Esophagus squamous epithelium (tissue), 5 donors: ENCODE measurements at places on chromosomes 12 and 14.

DNA sequence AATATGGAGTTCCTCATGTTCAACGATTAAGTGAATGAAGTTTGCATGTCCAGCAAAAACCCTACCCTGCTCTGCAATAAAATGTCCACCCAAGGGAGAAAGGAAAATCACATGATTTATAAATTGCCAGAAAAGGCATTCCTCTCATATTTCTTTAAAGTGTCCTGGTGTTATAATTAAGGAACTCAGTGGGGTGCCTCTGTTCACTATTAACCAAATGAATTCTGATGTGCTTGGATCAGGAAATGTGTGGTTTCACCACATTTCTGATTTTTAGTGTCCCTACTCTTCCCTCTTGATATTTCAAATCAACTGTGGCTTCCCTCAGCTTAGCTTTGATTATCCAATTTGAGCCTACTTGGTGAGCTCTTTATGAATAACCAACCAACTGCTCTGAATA lies 208.1 kb downstream of the PHLDA1 start:
- no peak for DNase-seq

DNA sequence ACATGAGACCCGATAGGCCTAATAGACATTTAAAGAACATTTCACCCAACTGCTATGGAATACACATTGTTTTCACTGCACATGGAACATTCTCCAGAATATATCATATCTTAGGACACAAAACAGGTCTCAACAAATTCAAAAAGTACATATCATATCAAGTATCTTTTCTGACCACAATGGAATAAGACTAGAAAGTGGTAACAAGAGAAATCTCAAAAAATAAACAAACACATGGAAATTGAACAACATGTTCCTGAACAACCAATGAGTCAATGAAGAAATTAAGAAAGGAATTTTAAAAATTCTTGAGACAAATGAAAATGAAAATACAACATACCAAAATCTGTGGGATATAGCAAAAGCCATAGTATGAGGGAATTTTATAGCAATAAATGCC lies 208.1 kb downstream of the PTPRO start:
- no peak for DNase-seq

DNA sequence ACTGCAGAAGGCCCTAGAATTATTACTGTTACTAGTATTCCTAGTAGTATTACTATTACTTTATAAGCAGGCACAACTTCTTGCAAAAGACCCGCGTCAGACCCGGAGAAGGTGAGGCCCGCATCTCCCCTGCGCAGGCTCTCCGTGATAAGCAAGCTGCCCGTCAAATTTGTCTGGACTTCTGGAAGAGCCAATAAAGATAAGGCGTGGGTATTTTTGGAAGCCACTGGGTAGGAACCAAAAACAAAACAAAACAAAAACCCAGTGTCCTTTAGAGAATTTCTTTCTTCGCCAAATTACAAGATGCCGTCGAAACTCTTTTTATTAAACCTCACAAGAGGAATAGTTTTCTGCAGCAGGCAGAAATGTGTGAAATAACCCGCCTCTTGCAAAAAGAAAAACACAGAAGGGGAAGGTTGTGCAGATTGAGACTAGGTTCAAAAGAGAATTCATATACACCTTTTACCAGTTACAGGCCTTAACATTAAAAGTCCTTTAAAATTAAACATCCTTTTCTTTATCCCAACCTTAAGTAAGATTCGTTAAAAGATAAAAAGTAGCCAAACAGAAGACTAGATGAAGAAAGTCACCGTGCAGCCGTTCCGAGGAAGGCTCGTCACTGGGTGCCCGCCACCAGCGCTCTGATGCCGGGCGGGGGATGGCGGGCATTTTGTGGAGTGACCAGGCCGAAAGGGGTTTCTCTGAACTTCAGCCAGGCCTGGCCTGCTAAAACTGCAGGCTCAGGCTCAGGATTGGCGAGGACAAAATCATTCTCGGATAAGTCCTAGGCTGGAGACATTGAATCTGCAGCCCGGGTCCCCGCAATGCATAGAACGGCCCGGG lies 1.6 kb downstream of the TBX5 start:
- no peak for DNase-seq

DNA sequence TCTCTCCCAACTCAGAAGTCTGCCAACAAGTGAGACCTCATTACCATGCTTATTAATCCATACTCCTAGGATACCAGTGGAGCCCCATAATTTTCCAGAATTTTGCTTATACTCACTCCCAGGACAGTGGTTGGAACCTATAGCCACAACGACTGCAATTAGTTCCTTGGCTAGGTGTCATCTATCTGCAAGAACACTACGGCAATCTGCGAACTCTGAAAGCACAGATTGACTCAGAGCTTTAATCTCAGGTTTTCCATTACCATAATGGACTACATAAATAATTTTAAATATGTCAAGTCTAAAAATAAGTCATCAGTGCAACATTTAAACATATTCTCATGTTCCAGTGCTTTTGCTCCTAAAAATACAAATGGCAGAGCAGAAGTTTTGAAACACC lies 33.4 kb downstream of the TMTC3 start:
- no peak for DNase-seq

- no peak for DNase-seq
Observed at GRCh38 chr14:102760496-102761193, 16.6 kb upstream of the TRAF3 start.

DNA sequence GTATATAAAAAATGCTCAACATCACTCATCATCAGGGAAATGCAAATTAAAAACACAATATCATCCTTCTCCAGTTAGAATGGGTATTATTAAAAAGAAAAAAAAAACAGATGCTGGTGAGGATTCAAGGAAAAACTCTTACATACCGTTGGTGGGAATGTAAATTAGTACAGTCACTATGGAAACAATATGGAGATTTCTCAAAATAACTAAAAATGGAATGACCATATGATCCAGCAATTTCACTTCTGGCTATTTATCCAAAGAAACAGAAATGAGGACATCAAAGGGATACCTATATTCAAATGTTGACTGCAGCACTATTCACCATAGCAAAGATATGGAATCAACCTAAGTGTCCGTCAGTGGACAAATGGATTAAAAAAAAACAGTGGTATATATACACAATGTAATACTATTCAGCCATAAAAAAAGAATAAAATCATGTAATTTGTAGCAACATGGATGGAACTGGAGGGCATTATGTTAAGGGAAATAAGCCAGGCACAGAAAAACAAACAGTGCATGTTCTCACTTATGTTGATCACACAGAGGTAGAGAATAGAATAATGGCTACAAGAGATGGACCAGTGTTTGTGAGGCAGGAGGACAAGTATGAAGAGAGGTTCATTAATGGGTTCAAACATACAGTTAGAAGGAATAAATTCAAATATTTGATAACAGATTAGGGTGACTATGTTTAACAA lies 14.4 kb upstream of the PRR4 start:
- DNase-seq, result no peak

- DNase-seq, result no peak
Observed at GRCh38 chr12:120941846-120942405, 36.4 kb upstream of the HNF1A start.

DNA sequence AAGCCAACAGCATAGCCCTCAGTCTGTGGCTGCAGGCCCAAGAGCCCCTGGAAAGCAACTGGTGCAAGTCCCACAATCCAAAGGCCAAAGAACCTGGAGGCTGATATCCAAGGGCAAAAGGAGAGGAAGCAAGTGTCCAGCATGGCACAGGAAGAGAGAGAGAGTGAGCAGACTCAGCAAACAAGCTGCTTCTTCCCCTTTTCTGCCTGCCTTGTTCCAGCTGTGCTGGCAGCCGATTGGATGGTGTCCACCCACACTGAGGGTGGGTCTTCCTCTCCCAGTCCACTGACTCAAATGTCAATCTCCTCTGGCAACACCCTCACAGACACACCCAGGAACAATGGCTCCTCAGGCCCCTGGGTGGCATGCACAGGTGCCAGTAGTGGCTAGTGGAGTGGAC lies 33.5 kb downstream of the SMCO2 start:
- no peak for DNase-seq

DNA sequence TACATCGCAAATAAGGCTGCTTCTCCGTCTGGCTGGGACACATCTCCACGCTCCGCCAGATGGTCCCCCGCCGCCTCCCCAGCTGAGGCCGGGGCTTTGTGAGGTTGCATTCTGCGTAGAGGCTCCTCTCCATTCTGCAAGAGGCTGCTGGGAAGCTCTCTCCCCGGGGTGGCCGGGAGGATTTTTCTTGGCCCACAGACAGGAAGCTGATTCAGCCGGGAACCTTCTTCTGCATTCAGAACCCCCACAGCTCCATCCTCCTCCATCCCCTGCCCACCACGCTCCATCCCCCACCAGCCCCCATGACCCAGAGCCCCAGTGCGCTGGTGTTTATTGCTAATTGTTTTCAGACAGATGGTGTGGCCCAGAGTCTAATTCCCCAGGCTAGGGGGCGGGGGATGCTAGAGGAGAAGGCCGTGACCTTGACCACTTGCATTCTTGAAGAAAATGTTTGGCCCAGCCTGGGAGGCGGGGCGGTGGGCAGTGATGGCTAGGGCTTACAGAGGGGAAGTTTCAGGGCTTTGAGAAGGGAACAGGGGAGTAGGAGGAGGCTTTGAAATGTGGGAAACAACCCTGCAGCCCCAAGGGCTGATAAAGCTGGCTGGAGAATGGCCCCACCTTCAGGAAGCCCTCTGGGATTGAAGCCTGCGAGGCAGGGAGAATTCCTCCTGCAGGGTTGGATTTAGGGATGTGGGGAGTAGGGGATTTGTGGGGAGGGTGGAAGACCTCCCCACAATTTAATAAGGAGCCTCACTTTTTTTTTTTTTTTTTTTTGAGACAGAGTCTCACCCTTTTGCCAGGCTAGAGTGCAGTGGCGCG lies 88.5 kb upstream of the NCOR2 start:
- DNase-seq, result no peak

DNA sequence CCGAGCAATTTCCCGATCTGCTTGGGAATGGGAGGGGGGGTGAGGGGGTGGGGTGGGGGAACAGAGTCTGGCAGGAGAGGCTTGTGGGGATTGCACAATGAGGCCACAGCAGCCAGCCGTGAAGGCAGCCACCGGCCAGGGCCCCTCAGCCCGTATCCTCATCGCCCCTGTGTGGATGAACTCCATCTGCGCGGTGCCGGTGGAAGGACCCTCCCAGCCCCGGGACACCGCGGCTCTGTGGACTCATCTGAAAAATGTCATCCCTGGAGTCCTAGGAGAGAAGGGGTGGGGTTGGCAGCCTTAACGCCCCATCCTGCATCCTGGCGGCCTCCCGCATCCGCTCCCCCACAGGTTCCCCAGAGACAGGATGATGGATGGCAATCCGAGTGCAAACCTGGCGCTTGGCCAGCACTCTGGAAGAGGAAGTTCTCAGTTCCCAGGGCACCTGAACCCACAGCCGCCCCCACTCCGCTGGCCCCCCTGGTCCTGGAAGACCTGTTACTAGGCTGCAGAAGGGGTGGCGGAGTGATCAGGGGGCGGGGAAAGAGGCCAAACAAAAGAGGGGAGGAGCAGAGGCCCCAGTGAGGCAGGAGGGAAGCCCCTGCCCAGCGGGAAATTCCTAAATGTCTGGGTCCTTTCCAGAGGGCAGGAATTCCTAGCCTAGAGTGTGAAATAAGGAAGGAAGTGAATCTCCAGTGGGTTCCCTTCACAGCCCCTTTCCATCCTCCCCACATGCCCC lies 1.2 kb upstream of the TNFAIP2 start:
- no peak for DNase-seq

DNA sequence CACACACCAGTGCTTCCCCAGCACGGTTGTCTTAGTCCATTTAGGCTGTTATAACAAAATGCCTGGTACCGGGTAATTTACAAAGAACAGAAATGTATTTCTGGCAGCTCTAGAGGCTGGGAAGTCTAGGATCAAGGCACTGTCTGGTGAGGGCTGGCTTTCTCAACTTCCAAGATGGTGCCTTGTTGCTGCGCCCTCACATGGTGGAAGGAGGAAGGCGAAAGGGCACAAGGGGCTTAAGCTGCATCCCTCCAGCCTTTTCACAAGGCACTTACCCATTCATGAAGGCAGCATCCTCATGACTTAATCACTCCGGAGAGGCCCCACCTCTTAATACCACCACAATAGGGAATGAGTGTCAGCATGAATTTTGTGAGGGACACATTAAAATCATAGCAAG lies 155.5 kb downstream of the SLC15A5 start:
- no peak for DNase-seq
